Kasumi-1 (cell line): ENCODE measurements at places on chromosomes 7 and 10.

GRCh38 chr10:70331160-70331485 is 47.3 kb upstream of the NPFFR1 start:
- DNase-seq, result no peak

DNA sequence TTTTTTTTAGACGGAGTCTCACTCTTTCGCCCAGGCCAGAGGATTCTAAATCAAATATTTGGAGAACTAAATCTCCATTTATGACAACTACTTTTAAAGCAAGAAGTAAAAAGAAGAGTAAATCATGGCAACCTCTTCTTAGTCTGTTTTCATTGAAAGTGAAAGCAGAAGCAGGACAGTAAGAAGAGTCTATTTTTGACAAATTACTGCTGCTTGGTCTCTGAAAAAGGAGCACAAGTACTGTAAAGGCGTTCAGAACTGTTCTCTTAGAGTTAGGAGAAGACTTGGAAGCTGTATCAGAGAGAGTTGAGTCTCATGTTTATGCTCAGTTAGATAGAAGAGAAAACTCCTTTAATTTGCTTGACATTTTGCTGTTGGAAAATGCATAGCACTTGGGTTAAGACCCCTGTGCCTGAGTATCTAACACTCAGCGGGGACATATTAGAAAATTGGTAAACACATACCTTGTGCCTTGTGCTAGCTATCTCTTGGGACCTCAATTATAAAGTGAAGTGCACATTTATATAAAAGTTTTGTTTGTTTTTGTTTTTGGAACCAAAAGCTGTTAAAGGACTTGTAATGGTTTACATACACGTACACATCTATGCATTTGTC is 433.0 kb downstream of the ANKRD7 start:
- no peak for DNase-seq

GRCh38 chr10:59917922-59918321 is 11.6 kb upstream of the CCDC6 start:
- DNase-seq, result no peak

- DNase-seq, result no peak
These were observed 377.3 kb upstream of the STEAP1 start for GRCh38 chr7:89776980-89777379.

- no peak for DNase-seq
These were observed 6.6 kb upstream of the SGPL1 start for GRCh38 chr10:70809011-70809611.

DNA sequence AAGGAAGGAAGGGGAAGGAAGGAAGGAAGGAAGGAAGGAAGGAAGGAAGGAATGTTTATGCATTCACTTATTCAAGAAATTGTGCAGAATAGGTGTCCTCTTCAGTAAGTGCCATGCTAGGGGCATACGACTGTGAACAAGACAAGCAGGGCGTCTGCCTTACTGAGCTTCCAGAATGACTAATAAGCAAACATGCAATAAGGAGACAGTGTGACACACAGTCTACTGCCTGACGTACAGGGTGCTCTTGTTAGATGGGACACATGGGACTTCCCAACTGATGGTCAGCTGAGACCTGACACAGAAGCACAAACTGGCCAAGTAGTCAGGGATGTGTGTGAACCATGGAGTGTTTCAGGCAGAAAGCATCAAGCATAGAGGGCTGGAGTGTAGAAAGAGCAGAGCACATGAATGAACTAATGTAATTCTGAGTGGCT is 18.2 kb downstream of the DNAJC12 start:
- DNase-seq, result no peak

- no peak for DNase-seq
These were observed 3.5 kb downstream of the APBB1IP start for GRCh38 chr10:26441491-26442214.

GRCh38 chr10:14371581-14371980 is 40.9 kb upstream of the FRMD4A start:
- no peak for DNase-seq

GRCh38 chr10:26835025-26835424 is 25.7 kb downstream of the ABI1 start:
- DNase-seq, result no peak

DNA sequence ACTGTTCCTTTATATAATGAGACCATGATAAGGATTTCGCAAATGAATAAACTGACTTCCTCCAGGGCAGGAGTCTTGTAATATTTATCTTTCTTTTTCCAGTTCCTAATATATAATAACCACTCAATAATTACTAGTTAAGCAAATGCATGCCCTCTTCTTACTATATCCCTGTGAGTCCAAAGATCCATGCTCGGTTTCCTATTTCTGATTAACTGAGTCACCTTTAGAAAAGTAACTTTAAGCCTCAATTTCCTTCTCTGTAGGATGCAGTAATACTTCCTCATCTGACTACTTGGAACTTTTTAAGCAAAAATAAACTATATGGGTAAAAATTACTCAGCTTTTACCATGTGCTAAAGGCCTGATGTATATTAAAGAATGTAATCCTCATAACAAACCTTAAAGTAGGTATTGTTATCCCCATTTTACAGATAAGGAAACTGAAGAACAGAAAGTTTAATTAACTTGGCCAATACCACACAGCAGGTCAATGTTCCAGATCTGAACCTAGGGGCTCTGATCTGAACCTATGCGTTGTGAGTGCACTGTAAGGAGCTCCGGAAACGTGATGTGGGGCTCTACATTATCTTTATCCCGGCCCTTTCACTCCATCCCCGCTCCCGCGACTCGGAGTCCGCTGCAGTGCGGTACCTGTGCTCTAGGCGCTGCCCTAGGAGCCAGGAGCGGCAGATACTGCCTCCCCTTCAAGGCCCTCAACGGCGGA is 458 bp downstream of the COX15 start:
- peak; percentile 50 for DNase-seq

GRCh38 chr10:101223274-101224059 is 5.8 kb downstream of the LBX1 start:
- no peak for DNase-seq

DNA sequence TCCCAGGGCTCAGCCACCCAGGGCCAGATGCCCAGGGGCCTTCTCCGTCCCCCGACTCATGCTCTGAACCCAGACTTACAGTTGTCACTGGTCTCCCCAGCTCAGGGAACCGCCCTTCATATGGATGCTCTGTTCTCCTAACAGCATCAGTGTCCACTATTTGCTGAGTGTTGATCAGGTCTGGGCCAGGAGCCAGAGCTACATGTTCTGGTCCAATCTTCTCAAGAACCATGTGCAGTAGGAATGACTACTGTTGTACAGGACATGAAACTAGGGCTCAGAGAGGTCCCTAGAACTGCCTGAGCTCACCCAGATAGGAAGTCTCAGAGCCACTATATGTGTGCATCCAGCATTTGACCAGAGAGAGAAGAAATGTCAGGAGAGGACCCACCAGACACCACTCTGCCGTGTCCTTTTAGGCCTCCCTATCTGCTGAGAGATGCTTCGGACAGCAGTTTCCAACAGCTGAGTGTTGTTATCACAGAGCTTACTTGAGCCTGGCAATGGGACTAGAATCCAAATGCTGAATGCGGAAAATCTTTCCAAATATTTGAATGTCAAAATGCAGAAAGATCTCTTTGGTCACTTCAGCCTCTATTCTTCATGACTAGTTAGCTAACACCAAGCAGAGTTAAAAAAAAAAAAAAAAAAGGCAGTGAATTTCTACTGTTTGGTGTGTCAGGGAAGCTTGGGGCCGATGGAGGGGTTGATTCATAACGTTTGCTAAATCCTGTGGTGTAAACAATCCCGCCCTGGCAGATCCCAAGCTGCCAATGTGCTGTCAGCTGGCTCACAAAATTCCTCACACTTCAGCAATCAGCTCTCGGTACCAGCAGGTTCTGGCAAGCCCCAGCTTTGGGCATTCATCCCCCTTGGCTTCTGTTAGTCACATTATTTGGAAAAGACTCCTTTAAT is 246.1 kb downstream of the TNS3 start:
- DNase-seq, result no peak

GRCh38 chr10:18364987-18365775 is 225.0 kb downstream of the CACNB2 start:
- peak; percentile 8 for DNase-seq

GRCh38 chr10:91366704-91367103 is 43.4 kb upstream of the HECTD2 start:
- no peak for DNase-seq

DNA sequence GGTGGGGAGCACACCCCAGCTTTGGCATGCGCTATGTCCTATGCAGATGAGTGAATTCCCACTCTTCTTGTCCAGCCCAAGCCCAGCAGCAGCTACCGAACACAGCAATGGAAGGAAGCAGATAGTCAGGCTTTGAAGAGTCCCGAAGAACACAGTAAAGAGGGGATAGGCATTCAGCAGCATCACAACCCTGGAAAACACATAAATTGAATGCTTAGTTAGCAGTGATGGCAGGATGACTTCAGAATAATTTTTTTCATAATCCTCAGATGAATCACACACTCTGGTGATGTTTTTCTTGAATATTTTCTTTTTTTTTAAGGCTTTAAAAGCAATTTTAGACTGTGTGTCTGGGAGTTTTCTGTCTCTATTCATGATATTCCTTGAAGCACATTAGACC is 95.8 kb downstream of the CFAP58 start:
- DNase-seq, result no peak

GRCh38 chr7:140876519-140877248 is 48.0 kb downstream of the BRAF start:
- DNase-seq, result peak; percentile 52
